ENCODE measurements at places on chromosomes 7 and 10.

DNA sequence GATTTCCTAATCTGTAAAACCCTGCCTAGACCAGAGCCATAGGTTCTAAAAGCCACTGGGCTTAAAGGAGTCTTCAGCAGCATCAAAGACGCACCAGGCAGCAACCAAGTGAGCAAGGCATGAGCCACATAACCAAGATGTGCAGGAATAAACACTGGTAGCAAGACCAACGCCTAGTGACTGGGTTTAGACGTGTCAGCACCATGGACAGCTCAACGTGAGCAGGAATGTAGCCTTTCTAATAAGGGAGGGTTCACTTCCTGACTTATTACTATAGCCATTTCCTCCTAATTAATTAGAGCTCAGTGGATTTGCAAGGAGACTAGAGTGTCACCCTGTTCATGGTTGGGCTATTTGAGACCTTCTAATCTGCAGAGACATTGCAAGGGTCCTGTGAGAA, 223.7 kb downstream of the LHFPL3 start:
- H3K4me3 ChIP-seq, result no peak overlapping the region
- peak; percentile 0 for DNase-seq
- no peaks in the 10 kb centered on the region for H3K36me3 ChIP-seq
- no peaks in the 10 kb centered on the region for H3K27me3 ChIP-seq
- H3K27ac ChIP-seq, result no peak overlapping the region
- no peaks in the 10 kb centered on the region for H3K4me1 ChIP-seq

- H3K4me3 ChIP-seq, result no peak overlapping the region
- no peaks in the 10 kb centered on the region for H3K27me3 ChIP-seq
- H3K4me1 ChIP-seq, result no peaks in the 10 kb centered on the region
- H3K36me3 ChIP-seq, result no peaks in the 10 kb centered on the region
Measured at GRCh38 chr10:128307820-128308219, 181.6 kb upstream of the MKI67 start.

DNA sequence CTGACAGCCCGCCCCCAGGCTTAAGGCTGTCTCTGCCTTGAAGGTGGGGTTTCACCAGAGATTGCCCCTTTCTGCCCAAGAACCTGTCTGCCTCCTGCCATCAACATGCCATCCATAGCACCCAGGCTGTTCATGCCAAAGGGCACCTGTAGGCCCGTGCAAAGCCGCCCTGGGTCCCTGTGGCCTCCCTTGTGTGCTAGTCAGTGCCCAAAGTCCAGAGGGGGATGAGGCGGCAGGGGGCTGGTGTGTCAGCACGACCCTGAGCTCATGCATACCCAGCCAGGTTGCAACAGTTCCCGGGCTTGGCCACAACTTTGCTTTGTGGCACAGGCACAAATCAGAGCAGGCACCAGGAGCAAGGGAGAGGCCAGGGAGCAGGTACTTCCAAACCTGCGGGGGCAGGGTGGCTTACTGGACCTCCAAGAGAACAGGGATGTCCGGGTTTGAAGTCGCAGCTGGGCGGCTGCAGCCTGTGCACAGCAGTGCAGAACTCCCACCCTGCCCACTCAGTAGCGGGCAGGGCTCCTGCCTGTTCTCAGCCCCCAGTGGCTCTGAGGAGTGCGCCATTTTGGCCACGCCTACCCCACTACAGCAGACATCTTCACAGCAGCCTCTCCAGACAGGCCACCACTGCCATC, 671.1 kb upstream of the GRM3 start:
- H3K27ac ChIP-seq, result no peak overlapping the region
- H3K4me1 ChIP-seq, result no peaks in the 10 kb centered on the region
- no peak for DNase-seq

- peak; percentile 11 for DNase-seq
- H3K27ac ChIP-seq, result no peak overlapping the region
- H3K36me3 ChIP-seq, result no peaks in the 10 kb centered on the region
- no peak overlapping the region for H3K4me3 ChIP-seq
Measured at GRCh38 chr10:107546986-107547385, 382.5 kb upstream of the SORCS1 start.

GRCh38 chr7:11005202-11005601, 31.5 kb downstream of the PHF14 start:
- H3K4me1 ChIP-seq, result no peaks in the 10 kb centered on the region
- H3K27ac ChIP-seq, result no peak overlapping the region
- H3K4me3 ChIP-seq, result no peak overlapping the region

GRCh38 chr10:6530211-6530840, 49.8 kb downstream of the PRKCQ start:
- no peaks in the 10 kb centered on the region for H3K36me3 ChIP-seq
- H3K4me3 ChIP-seq, result no peak overlapping the region
- H3K4me1 ChIP-seq, result no peaks in the 10 kb centered on the region
- DNase-seq, result no peak
- no peak overlapping the region for H3K27ac ChIP-seq

DNA sequence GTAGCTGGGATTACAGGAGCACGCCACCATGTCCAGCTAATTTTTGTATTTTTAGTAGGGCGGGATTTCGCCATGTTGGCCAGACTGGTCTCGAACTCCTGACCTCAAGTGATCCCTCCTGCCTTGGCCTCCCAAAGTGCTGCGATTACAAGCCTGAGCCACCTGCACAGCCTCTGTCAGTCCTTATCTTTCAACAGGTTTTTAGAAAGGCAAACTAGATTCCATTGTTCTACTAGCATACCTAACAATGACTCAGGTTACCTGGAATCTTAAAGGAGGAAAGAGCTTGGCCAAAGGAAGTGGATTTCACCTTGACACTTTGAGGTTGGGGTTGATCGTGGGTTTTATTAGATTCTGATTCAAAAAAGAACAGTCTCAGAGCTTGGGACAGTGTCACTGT, 3.2 kb downstream of the ABCC2 start:
- no peak overlapping the region for H3K4me3 ChIP-seq
- H3K27me3 ChIP-seq, result no peaks in the 10 kb centered on the region
- H3K27ac ChIP-seq, result no peak overlapping the region
- DNase-seq, result no peak
- H3K36me3 ChIP-seq, result no peaks in the 10 kb centered on the region

DNA sequence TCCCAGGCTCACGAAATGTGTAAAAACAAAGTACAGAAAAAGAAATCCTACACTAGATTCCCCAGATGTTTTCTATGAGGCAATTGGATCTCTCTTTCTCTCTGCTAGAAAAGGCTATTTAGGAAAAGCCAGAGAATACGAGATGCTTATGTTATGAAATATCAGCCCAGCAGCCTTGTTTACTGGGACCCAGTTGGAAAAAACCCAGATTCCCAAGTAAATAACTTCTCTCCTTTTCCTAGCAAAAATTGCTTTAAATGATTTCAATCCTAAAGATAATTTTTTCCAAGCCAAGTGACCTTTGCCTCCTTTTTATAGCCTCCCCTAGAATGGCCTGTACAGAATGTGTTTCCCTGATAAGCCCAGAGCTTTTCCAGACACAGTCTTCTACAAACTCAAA, 199.3 kb downstream of the PLXNA4 start:
- H3K27me3 ChIP-seq, result no peaks in the 10 kb centered on the region
- no peaks in the 10 kb centered on the region for H3K36me3 ChIP-seq
- DNase-seq, result no peak

DNA sequence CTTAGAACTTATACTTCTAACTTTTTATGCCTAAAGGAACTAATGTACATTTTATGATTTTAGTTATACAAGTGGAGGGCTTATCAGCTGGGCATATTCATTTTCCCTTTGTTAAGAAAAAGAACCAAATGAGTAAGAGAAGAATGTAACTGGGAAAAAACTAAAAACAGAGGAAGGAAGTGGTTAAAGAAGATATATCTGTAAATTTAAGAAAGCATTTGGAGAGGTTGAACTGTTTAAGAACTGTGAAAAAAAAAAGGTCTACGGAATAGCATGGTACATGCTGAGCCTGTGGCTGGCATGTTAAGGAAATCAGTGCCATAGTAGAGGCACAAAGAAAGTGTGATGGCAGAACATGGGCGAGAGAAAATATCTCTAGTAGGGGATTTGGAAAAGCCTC, 6.2 kb downstream of the MDFIC start:
- H3K36me3 ChIP-seq, result no peaks in the 10 kb centered on the region
- H3K27ac ChIP-seq, result no peak overlapping the region
- H3K4me1 ChIP-seq, result peaks cover 2% of the 10 kb centered on the region
- no peaks in the 10 kb centered on the region for H3K27me3 ChIP-seq
- no peak overlapping the region for H3K4me3 ChIP-seq

GRCh38 chr10:36278176-36278575, 636.1 kb upstream of the FZD8 start:
- H3K27ac ChIP-seq, result no peak overlapping the region
- H3K36me3 ChIP-seq, result no peaks in the 10 kb centered on the region
- DNase-seq, result peak; percentile 60
- H3K27me3 ChIP-seq, result no peaks in the 10 kb centered on the region

DNA sequence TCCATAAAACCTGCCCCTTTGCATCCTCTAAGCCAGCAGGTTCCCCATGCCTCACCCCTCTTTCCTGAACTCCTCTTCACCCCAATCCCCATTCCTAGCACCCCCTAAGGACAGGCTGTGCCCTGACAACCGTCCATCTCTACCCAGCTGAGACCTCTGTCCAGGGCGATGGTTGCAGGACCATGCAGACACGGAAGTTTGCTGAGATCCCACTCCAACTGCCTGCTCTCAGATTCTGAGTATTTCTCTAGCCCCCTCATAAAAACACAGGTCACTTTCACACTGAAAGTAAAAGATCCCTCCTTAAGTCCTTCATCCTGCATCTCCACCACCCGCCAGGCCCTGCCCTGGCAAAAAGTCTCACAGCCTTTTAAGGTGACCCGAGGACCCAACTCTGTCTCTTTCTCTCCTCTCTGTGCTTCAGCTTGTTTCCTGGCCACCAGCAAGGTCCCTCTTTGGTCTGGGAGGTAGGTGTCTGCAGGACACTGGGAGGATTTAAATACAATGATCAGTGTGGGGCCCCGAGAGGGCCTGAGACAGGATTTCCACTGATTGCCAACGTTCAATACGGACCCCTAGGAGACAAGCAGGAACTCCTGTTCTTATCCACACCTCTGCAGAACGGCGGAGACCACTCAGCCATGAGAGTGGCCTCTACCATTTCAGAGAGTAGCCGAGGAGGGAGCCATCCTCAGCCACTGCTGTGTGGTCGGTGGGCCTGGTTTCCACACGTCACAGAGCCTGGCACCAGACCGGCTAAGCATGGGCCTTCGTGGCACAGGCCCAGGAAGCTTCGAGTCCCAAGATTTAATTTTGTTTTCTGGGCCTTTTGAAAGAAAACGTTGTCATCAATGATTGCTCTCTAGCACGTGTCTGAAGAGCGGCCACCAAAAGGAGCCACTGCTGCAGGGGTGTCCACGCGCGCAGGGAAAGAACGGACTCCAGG, 27.9 kb downstream of the CALML3 start:
- no peak for DNase-seq
- peaks cover 65% of the 10 kb centered on the region for H3K4me1 ChIP-seq
- H3K27me3 ChIP-seq, result no peaks in the 10 kb centered on the region

DNA sequence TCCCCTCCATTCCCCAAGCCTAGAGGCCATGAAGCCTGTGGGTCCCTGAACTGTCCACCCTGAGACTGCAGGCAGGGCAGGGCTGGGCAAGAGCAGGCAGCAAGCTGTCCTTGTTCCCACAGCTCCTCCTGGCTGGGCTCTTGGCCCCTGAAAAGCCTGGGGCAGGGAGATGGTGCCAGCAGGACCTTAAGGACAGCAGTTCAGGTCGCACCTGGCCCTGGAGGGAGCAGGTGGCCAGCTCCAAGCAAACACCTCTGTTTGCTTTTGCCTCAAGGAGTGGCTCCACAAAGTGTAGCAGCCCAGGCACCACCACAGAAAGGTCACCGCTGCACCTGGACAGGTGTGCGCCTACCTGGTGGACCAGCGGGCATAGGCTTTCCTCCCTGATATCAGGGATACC, 5.2 kb downstream of the RET start:
- no peaks in the 10 kb centered on the region for H3K36me3 ChIP-seq
- peaks cover 7% of the 10 kb centered on the region for H3K4me1 ChIP-seq
- H3K27ac ChIP-seq, result no peak overlapping the region

DNA sequence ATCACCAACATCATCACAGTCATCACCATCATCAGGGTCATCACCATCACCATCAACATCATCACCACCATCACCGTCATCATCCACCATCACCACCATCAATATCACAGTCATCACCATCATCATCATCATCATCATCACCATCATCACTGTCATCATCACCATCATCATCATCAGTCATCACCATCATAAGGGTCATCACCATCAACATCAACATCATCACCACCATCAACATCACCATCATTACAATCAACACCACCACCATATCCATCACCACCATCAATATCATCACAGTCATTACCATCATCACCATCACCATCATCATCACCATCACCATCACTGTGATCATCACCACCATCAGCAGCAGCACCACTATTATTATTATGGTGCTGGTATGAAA, 218.9 kb downstream of the TNS3 start:
- H3K27ac ChIP-seq, result no peak overlapping the region
- peaks cover 21% of the 10 kb centered on the region for H3K4me1 ChIP-seq
- peaks cover 16% of the 10 kb centered on the region for H3K27me3 ChIP-seq
- DNase-seq, result no peak

DNA sequence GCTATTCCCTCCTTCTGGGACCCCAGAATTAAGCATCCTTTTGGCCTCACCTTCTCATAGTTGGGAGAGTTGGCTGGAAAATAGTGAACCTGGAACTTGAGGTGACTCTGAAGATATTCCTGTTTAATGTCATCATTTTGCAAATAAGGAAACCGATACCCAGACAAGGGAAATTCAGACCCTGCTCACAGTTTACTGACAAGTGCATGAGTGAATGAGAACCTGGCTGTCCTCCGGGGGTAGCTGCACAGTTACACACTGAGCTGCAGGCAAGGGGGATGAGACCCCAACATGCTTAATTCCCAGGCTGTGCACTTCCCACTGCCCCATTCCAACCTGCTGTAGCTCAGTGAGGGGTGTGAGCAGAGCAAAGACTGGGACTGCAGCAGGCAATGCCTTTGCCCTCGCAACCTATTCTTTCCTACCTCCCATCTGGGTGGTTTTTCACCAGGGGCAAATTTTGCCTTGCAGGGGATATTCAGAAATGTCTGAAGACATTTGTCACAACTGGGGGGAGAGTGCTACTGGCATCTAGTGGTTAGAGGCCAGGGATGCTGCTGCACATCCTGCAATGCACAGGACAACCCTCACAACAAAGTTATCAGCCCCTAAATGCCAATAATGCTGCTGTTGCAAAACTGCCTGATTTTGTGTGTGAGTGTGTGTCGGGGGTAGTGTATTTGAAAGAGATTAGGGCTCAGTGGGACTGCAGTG, 136.2 kb downstream of the SORCS3 start:
- DNase-seq, result no peak
- H3K4me3 ChIP-seq, result no peak overlapping the region
- no peaks in the 10 kb centered on the region for H3K27me3 ChIP-seq
- no peak overlapping the region for H3K27ac ChIP-seq
- no peaks in the 10 kb centered on the region for H3K36me3 ChIP-seq
- H3K4me1 ChIP-seq, result no peaks in the 10 kb centered on the region

GRCh38 chr7:125316466-125316865, 386.8 kb upstream of the POT1 start:
- H3K27ac ChIP-seq, result no peak overlapping the region
- H3K4me1 ChIP-seq, result peaks cover 2% of the 10 kb centered on the region

GRCh38 chr7:112279042-112279441, 72.5 kb downstream of the ZNF277 start:
- peaks cover 2% of the 10 kb centered on the region for H3K4me1 ChIP-seq
- peaks cover 2% of the 10 kb centered on the region for H3K36me3 ChIP-seq
- H3K27ac ChIP-seq, result no peak overlapping the region
- H3K27me3 ChIP-seq, result no peaks in the 10 kb centered on the region

Data from mesenchymal stem cell (in vitro differentiated cells and primary cell).